ENCODE measurements at places on chromosomes 11 and 22.

GRCh38 chr11:13140873-13141655, 131.9 kb downstream of the RASSF10 start:
- no peak for DNase-seq

DNA sequence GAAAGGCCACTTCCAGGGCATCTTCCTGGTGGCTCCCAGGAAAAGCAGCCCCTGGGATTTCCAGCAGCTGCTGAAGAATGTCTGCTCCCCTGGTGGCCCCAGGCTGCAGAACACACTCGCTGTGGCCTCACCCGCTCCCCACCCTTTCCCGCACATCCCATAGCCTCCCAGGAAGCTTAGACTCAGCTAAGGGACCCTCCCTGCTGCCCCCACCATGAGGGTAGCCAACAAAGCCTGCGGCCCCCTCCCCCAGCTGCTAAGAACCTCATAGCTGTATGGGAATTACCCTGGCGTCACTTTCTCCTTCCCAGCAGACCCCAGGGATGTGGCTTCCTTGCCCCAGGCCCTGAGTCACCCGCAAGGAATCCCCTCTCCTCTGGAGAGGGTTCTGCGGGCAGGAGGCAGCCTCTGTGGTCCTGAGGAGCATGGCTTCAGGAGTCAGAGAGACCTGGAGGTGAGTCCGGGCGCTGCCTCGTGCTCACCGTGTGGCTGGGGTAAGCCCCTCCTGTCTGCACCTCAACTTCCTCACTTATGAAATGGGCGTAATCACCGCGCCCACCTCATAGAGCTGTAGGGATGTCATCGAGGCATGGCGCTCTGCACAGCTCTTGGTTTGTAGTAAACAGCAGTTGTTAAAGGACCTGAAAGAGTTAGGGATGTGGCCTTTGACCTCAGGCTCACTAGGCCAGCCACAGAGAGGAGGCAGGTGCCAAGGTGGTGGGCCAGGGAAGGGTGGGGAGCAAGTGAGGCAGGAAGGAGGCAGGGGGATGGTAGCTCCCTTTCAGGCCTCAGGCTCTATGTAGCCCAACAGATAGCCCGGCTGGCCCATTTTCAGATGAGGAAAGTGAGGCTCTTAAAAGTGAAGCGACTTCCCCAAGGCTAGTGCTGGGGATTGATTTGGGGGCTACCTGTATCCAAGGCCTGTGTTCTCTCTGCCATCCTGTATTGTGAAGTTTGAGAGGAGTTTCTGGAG, 71.2 kb downstream of the LRRC32 start:
- no peak for DNase-seq

- peak; percentile 92 for DNase-seq
Observed at GRCh38 chr11:119205574-119206510, at the start of gene CBL. Gene CBL (plus strand): TSS chr11:119206339. CDS start chr11:119206418, 79 bp downstream.

- DNase-seq: no peak
Observed at GRCh38 chr22:25334162-25334490, 114.7 kb downstream of the CRYBB2 start.

DNA sequence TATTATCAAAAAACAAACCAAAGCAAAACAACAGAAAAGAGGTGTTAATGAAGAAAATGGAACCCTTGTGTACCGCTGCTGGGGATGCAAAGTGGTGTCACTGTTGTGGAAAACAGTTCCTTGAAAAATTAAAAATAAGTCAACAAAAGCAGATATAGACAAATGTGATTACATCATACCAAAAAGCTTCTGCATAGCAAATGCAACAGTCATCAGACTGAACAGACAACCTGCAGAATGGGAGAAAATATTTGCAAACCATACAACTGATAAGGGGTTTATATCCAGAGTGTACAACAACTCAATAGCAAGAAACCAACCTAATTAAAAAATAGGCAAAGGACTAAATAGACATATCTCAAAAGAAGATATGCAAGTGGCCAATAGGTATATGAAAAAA, 22.9 kb upstream of the CARS1 start:
- no peak for DNase-seq

- no peak for DNase-seq
Observed at GRCh38 chr11:8098361-8098760, 17.4 kb downstream of the TUB start.

GRCh38 chr11:33072465-33072864, 33.1 kb downstream of the TCP11L1 start:
- no peak for DNase-seq

DNA sequence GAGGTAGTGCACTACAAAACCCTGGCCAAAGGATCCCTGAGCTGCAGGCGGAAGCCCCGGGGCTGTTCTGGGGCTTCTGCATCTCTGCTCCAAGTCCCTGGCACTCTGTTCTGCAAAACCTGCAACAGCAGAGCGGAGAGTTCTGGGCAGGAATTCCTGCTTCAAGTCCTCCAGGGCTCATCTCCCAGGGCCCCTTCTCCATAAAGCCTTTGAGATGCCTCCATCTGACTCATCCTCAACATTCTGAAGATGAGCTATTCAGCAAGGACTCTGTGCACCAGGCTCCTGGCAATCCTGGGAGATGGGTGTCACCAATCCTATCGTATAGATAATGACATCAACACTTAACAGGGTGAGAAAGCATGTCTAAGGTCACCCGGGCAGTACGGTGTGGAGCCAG, 19.3 kb downstream of the SYN3 start:
- no peak for DNase-seq

DNA sequence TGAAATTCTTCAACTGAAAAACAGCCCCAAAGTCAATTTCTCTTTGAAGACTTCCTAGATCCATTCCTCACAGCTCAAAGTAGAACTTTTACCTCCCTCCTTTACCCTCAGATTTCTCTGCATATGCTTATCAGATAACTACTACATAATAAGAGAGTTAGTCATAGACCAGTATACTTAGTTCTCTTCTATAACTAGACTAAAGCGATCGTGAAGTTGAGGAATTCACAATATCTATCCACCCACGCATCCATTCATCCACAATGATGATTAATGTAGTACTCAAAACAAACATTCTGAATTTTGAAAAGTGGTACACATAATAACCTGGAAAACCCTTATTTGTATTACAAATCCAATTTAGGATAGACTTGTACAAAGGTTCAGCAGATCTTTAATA, 800.9 kb upstream of the TENM4 start:
- DNase-seq: no peak

DNA sequence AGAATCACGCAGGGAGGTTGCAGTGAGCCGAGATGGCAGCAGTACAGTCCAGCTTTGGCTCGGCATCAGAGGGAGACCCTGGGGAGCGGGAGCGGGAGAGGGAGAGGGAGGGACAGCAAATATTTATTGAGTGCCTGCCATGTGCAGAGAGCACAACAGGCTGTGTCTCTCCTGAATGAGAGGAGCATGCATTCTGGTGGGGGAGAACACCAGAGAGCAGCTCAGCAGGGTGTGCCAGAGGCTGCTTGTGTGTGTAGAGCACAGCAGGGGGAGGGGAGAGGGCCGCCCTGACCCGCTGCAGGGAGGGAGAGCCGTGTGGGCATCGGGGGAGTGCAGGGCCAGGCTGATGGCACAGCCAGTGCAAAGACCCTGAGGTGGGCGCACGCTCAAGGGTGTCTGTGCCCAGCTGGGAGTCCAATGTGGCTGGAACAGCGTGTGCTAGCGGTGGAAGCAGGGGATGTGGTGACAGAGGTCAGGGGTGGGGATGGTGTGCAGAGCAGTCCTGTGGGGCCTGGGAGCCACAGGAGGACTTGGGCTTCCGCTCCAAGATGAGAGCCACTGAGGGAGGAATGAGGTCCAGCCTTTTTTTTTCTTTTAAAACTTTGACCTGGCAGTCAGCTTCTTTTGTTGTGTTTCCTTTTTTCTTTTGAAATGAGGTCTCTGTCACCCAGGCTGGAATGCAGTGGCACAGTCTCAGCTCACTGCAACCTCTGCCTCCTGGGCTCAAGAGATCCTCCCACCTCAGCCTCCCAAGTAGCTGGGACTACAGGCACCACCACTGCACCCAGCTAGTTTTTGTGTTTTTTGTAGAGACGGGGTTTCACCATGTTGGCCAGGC, 12.0 kb downstream of the PPIL2 start:
- no peak for DNase-seq

DNA sequence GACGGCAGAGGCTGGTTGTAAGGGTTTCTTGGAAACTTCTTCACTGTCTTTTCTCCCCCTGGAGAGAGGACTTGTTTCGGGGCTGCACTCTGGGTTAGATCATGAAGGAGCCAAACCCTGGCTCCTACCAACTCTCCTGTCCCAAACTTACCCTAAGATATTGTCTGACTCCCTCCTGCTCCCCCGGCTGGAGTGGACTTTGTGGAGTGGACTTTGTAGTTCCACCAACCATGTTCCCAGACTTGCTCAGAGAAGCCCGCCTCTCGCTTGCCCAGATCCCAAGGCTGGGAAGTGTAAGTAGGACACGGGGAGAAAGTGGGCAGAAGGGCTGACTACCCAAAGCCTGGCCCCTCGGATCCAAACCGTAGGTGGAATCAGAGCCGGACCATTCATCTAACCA, 1.2 kb downstream of the CXCR5 start:
- DNase-seq: no peak

DNA sequence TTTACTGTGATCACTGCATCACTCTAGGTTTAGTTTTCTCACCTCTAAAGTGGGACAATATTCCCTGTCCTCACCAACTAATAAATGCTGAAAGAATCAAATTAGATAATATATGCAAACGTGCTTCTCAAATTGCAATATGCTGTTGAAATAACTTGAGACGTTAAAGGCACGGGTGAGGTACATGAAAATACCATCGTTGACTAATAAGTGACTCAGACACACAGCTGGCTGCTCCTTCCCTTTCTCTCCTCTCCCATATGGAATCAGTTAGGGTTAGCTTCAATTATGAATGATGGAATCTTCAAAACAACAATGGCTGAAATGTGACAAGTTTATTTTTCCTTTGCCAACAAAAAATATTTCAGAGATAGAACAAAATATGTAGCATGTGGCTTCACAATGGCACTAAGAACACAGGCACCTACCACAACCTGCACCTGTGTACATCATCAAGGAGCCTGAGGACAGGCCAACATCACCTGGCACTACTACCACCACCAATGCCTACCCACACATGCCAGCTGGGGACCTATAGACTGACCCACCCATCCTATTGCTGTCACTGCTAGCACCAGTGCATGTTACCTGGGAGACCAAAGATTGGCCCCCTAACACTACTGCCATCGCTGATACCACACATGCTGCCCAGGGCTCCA, 13.7 kb downstream of the GDPD4 start:
- DNase-seq: no peak

GRCh38 chr11:27313157-27313821, 49.7 kb downstream of the CCDC34 start:
- no peak for DNase-seq

Measured in posterior cingulate gyrus (tissue), 11 donors.